ENCODE measurements at places on chromosomes 12 and 14. TPM values are rescaled to one million over a fixed set of nuclear protein-coding genes. Genes with fewer than 3 reads are reported as not detected.
A peak's percentile ranks its signal among the peaks of the same experiment; 100 is the strongest.

DNA sequence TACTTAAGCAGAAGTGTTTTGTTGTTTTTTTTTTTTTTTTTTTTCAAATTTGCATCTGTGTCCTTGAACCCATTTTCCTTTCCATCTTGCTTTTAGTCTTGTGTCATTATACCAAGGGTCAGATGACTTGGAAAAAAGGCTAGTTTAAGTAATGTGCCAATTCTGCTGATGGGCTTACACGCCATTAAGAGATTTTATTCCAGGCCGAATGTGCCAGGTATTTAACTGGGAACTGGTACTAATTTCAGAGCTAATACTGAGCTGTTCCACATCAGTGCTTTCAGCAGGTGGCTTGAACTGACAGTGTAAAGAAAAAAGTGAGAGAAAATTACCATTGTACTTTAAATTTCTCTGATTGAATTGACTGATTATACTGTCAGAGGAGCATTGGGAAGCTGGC, 224.9 kb downstream of the NPAS3 start:
- peak; percentile 20 for DNase-seq

DNA sequence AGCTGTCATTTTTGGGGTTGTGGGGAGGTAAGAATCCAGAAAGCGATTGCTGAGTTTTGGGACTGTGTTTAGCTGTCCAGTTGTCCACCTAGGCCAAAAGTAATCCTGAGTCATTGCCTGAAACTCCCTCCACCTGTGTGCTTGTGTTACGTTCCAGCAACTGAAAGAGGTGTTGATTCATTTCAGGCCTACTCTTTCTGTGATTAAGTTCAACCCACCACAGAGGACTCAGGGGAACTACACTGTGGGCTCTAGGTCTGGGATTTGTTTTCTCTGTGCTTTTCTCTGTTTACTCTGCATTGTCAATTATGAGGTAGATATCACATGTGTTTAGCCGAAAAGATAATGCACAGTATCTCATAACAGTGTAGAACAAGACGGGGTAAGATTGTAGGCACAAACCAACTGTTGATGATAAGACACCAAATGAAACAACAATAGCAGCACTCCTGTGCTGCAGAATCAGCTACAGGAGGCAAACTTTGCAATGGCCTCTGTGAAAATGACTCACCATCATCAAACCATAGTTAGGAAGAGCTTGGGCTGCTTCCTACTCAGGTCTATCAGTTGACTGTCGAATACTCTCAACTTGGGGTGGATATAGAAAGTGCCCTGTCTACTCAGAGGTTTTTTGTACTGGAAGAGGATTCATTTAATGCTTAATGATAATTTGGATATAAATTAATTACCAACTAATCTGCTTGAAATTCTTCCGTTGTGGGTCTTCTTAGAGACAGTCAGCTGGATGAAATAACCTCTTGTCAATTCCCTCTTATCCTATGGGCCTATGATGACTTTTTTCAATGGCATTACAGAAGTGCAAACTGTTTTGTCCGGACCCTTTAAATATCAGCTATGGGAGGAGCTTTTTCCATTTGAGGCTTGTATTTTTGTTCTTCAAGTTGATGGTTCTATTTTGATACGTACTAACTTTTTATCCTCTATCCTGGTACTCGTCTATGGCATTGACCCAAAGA, 385.9 kb downstream of the BMP4 start:
- no peak for DNase-seq

- DNase-seq: no peak
These were observed 2.8 kb upstream of the ART4 start for GRCh38 chr12:14846042-14846587.

DNA sequence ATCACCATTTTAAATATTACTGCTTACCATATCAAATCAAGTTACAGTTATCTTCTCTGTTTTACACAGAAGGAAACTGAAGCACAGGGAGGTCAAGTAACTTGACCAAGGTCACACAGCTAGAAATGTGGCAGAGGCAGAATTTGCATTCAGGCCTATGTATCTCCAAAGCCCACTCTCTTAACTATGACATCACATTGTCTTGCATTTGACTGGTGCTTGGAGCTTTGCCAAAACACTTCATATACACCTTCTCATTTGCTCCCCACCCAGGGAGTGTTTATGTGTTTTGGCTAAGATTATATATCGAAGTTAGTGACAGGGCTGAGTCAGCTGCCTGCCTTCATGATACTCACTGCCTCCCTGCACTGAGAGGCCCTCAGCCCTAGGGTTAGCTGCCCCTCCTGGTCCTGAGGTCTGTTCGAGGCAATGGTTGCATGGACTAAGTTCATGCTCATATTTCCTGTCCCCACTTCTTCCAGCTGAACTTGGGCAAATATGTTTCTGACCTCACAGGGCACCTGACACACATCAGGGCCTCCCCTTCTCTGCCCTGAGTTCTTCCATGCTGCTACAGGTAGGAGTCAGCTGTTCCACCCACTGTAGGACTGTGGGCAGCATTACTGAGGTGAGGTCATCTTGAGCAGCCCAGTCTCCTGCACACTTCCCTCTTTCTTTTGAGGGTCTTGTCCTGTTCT, 1.8 kb downstream of the GALNT6 start:
- no peak for DNase-seq

DNA sequence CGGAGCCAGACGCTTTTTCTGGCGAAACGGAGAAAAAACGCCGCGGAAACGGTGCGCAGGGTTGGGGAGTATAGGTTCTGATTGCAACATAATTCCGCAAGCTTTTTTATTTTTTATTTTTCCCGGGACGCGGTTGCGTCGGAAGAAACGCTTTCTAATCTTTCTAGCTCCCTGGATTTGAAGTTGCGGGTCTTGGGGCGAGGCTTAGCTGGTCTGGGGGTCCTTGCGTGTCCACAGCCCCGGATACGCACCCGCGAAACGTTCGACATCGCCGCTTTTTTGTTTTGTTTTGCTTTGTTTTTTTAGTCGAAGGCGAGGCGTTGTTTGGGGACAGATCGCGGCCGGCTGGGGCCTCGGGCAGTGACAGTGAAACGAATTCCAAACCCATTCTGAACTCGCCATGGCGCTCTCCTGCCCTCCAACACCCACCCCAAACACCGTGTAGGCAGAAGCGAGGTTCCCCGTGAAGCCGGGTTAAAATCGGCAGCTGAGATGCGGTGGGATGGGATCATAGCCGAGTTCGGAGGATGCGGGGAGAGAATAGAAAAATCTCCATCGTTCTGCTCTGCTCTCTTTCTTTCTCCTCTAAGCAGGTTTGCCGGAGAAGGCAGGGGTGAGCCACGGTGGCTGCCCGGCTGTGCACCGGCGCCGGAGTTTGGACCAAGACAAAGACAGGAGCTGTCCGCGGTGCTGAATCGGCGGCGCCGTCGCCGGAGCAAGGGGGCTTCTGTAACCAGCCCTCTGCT, 8.1 kb upstream of the LHX5 start:
- no peak for DNase-seq

DNA sequence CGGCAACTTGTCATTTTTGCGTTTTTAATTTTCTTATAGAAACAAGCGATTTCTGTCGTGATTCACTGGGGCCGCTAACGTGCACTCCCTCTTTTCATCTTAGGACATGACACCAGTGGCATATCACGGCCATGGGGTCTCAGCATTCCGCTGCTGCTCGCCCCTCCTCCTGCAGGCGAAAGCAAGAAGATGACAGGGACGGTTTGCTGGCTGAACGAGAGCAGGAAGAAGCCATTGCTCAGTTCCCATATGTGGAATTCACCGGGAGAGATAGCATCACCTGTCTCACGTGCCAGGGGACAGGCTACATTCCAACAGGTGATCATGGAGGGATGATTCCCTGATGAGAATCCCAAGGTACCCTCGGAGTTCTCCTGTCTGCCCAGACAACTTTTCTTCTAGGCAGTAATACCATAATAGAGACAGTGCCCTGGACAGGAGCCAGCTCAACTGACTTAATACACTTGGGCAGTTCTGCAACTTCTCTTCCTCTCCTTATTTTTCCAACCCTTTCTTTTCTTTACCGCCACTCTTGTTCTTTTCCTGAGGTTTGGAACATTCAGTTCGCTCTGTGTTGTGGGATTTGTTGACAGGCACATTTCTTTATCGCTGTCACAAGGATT, 821 bp downstream of the TMEM106C start:
- DNase-seq: peak; percentile 50

Gene ALG10
- 28.8 TPM for total RNA-seq

DNA sequence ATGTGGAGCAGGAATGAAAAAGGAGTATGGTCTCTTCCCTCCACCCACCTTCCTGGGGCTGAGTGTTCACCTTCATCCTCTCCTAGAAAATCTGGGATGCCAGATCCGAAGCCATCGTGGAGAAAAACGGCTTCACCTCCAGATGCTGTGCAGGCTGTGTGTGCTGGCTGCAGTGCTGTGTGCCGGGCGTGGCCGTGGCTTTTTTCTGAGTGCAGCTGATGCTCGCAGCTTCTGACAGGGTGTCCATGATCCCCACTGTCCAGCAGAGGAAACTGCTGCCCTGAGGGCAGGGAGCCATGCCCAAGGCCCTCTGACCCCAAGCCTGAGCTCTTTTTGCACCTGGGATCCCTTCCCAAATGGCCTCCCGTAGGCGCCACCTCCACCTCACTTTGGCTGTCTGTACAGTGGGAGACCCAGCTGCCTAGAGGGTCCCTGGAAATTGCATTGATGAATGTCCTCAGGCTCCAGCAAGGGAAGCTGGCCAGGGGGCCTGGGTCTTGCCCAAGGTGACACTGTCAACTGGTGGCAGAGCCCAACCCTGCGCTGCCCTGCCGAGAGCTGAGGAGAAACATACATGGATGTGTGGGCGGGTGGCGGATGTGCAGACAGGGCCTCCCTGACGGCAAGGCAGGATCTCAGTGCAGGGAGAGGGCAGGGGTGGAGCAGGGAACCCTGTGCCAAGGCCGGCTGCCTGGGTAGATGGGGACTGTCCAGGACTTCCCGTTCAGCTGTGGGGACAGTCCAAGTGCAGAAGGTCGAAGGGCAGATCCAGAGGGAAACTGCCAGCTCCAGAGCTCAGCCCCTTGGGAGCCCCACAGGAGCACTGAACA, 53.3 kb downstream of the BEGAIN start:
- DNase-seq: no peak

GRCh38 chr12:51265024-51265423, 5.2 kb downstream of the SMAGP start:
- no peak for DNase-seq

DNA sequence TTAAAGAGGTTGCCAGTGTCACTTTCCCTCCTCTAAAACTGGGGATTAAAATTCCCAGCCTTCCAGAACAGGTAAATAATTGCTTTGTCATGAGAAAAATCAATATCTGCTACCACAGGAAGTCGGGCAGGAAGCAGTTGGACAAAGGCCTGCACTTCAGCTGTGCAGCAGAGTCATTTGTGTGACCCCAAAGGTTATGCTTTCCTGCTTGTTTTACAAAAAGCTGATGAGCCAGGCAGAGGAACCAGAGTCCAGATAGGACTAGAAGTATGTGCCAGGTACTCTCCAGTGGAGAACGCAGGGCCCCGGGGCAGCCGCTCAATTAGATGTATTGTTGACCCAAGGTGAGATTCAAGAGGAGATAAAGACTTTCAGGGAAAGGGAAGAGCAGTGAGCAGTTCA, 117.1 kb upstream of the FRMD6 start:
- no peak for DNase-seq

Gene CLEC4D
- total RNA-seq: not detected

DNA sequence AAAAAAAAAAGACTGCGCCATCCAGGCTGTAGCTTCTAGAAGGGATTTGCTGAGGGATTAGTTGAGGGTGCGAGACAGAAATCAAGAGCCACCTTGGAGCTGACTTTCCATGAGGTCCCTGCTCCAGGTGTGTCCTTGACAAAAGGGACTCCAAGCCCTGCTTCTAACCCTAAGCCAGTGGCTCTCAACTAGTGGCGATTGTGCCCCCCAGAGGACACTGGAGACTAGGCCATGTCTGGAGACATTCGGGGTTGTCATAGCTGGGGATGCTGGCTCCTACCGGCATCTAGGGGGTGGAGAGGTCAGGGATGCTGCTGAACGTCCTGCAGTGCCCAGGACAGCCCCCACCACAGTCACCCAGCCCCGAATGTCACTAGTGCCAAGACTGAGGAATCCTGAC, 40.6 kb downstream of the SPRING1 start:
- DNase-seq: peak; percentile 53

DNA sequence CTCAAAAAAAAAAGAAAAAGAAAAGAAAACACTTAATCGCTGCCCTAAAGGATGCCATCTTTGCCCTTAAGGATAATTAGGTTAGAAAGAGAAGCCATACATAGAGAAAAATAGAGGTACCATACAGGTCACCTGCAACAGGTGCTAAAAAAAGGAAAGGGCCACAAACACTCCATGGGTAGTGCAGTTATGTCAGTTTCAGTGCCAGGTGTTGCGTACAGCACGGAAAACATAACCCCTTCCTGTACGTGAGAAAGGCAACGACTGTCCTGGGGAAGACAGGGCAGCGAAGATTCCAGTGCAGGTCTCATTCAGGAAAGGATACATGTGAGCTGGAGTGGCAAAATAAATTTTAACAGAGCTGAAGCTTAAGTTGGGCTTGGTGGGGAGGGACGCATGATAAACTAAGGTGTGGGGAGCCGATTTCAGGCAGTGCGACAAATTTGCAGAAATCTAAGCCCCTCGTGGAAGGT, 553 bp upstream of the DAZAP2 start:
- peak; percentile 72 for DNase-seq

DNA sequence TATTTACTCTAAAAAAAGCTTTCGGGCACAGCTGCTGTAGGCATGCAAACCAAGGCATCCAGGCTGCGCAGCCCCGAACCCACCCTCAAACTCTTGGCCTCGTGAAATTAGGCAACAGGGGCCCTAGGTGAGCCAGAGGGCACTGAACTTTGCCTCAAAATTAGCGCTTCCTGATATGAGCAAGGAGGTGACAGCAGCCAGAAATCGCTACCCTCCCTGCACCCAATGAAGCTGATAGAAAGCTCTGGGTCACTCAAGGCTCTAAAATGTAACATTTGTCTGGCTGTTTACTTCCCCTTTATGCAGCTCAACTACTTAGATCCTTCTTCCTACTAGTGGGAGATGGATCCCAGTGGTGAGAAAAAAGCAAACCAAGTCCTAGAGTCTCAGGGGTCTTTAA, 61.8 kb downstream of the PITPNM2 start:
- DNase-seq: no peak

Gene CAPZA3
- not detected for total RNA-seq

Gene PTGES3
- 231 TPM for total RNA-seq

Gene LMO3
- 10.6 TPM for total RNA-seq

GRCh38 chr12:130245251-130245650, 83.0 kb downstream of the FZD10 start:
- no peak for DNase-seq

DNA sequence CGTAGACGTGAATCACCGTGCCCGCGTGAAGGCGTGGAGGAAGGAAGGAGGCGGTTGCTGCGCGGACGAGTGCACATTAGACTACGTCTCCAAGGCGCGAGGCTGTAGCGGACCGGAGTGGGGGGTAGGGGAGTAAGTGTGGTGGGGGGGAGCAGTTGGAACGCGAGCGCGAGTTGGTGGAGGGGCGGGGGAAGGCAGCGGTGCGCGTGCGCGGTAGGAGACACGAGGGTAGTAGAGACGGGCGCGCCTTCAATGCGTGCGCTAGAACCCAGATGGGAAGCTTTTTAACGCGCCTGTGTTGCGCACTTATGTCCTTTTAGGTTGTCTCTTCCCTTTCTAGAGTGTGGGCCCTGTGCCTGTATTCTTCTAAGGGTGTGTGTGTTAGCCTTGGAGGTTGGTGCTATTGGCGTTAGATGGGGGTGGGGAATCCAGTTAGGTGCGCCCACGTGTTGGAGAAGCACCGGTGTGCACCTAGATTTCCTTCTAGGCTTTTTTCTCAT, 604 bp downstream of the EIF4B start:
- peak; percentile 87 for DNase-seq

All from OCI-LY7 (cell line).